Fibroblast of lung (primary cell): ENCODE measurements at places on chromosomes 1 and 21.

DNA sequence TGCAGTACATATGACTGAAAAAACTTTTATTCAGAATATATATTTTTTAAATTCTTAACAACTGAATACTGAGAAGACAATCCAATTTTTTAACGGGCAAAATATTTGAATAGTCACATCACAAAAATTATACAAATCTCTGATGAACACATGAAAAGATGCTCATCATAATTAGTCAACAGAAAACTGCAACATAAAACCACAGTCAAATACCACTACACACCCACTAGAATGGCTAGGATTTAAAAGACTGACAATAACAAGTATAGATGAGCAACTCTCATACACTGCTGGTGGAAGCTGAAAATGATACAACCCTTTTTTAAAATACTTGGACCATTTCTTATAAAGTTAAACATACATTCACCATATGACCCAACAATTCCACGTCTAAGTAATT lies 87.7 kb upstream of the TNFSF4 start:
- DNase-seq, result peak; percentile 80

- no peak for DNase-seq
These were observed 576.2 kb downstream of the NEGR1 start for GRCh38 chr1:71706029-71706671.

GRCh38 chr1:36851087-36851486 lies 183.2 kb downstream of the GRIK3 start:
- no peak for DNase-seq

- peak; percentile 55 for DNase-seq
These were observed 160.2 kb upstream of the COA6 start for GRCh38 chr1:234212764-234213657.

GRCh38 chr21:39441502-39442475 lies 3.8 kb downstream of the LCA5L start:
- DNase-seq, result peak; percentile 68

DNA sequence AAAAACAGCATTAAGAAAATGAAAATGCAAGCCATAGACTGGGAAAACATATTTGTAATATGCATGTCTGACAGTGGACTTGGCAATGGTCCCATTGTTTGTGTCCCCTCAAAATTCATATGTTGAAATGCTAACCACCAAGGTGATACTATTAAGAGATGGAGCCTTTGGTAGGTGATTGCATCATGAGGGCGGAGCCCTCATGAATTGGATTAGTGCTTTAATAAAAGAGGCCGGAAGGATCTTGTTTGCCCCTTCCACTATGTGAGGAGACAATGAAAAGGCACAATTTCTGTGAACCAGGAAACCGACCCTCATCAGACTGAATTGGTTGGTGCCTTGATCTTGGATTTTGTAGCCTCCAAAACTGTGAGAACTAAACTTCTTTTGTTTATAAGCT lies 232.3 kb downstream of the GPR52 start:
- DNase-seq, result no peak

DNA sequence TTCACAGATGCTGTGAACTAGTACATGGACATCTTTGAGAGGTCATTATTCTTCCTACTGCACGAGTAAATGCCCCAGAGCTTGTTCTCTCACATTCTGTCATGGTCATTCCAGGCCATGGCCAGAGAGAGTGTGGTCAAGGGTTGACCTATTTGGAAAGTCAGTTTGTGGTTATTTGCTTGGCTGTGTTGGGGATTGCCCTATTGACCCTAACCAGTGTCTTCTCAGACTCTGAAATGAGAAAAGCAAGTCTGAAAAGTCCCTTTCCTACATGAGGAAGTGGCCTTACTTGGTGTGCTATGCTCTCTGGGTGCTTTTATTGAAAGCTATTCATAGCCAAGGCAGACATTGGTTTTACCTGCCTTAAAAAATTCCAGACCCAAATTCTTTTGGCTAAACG lies 26.6 kb downstream of the CLIC6 start:
- no peak for DNase-seq

- DNase-seq, result peak; percentile 97
These were observed 1.2 kb upstream of the DENND1B start for GRCh38 chr1:197776351-197777105.

DNA sequence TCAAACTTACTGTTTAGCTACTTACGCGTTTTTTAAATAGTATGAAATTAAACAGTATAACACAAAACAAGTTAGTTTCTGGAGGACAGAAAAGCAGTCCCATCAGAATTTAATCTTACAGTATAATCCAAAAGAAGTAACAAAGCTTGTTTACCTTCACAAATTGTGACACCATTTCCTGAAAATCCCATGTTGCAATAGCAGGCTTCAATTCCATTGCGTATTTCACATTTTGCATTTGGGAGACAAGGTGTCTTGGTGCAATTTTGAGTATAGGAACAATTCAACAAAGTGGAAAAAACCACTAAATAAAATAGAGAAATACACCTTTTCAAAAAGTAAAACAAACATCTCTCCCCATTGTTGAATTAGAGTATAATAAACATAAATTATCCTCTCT lies 1.6 kb downstream of the ADGRL4 start:
- peak; percentile 9 for DNase-seq

DNA sequence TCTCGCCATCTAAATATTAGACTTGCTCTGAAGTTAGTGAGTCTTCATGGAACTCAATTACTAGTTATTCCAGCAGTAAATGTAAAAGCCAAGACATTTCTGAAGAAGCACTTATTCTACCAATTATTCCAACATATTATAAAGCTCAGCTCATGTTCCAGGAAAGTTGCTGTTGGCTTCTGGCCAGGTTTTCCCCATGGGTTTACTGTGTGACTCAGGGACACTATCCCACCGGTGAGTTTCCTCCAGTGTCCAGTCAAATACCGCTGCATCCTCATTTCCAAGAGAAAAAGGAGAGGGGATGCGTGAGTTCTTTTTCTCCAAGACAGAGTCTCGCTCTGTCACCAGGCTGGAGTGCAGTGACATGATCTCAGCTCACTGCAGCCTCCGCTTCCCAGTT lies 9.2 kb upstream of the HHIPL2 start:
- peak; percentile 6 for DNase-seq

DNA sequence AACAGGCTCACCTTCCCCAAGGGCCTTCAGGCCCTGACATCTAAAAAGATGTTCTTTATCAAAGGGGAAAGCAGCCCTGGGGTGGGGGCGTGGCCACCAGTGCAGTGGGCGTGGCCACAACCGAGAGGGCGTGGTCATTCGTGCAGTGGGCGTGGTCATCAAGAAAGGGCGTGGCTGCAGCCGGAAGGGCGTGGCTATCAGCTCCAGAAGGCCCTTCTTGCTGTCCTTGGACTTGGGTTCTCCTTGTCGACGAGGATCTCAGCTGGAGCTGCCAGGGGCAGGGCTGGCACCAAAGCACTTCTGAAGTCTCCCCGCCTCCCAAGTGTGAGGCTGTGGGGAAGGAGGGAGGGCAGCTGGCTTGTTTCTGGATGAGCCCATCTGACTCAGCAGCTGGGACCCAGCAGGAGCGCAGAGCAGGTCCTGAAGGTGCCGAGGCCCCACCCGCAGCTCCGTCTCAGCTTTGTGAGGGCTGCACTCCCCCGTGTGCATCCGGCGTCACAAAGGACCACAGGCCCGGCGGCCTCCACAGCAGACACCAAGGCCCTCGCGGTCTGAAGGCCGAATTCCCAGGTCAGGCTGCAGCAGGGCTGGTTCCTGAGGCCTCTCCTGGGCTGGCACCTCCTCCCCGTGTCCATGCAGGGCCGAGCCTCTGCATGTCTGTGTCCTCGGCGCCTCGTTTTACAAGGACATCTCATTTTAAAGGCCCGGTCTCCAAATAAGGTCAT lies 12.8 kb downstream of the PDE9A start:
- DNase-seq, result no peak

DNA sequence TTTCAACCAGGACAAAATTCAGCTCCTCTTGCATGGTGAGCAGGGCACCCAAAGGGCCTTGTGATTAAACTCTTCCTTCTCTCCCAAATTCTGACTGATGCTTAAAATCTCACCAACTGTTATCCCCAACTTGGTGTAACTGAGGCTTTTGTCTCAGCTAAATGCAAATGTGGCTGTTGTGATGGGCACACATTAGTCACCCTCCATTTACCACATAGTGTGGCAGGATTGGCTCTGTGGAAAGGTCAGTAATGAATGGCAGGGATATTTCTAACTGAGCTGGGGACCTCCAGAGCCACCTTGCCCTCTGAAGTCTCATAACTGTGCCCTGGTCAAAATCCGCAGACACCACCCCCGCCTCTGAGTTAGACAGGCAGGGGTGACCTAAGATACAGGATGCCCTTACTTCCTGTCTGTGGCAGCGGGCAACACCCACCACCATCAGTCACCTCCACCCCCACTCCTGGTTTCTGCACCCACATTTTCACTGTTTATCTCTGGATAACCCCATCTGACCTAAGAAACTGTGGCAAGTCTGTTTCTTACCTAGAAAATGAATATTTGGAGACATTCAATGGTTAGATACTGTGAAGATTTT lies 25.4 kb upstream of the RGS16 start:
- no peak for DNase-seq

DNA sequence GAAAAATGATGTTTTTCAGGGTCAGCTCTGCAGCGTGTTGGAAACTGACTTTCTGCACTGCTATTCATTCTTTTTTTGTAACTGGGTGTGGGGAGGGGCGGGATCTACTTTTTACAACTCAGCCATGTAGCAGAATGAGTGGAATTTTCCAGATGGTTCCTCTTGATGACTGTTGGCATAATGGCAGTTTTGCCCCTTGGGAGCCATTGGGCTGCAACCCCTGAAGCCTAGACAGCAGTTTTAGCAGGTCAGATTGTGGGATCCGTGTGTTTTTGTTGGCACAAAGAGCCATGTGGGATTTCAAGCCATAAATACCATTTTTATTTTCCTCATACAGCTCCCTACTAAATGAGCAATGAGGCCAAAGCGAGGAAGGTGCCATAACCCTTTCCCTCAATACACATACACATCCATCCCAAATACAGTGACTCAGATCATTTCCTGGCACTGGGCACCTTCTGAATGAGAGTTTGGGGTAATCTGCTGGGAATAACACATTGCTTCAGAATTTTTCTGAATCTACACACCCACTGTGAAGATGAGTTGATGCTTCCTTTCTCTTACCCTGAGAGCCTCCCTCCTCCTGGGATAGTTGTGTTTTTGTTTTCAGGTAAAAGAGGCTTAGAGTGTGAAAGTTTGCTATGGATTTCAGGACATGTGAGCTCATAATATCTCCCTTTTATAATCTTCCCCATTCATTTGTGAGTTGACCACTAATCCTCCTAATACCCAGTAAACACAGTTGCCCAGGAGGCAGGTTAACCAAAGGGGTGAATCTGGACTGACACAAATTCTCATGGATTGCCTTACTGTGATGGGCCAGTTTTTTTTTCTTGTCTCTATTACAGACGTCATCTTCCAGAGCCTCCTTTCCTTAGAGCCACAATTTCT lies 13.1 kb downstream of the S100A10 start:
- peak; percentile 92 for DNase-seq

- DNase-seq, result peak; percentile 77
These were observed 37.3 kb upstream of the TMEM222 start for GRCh38 chr1:27284425-27285273.

GRCh38 chr21:34834852-34835501 lies 166.2 kb downstream of the CLIC6 start:
- DNase-seq, result no peak

GRCh38 chr1:100759188-100759587 lies 39.6 kb downstream of the VCAM1 start:
- no peak for DNase-seq

DNA sequence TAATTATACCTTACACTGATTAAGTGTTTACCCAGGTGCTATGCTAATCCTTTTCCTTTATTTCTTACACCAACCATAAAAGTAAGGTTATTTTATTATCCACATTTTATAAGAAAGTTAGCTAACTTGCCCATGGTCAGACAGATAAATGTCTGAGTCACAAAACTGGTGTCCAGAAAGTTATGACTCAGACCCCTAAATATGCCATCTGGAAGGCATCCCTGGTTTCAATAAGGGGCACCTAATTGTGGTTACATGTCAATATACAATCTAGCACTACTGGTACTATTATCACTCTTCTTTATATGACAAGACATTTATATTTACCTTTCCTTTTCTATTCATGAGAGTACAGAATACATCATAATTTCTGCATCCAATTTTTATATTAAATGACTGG lies 496.5 kb upstream of the ADGRL2 start:
- peak; percentile 64 for DNase-seq

- DNase-seq, result no peak
These were observed 49.2 kb downstream of the COQ8A start for GRCh38 chr1:226989085-226989920.

DNA sequence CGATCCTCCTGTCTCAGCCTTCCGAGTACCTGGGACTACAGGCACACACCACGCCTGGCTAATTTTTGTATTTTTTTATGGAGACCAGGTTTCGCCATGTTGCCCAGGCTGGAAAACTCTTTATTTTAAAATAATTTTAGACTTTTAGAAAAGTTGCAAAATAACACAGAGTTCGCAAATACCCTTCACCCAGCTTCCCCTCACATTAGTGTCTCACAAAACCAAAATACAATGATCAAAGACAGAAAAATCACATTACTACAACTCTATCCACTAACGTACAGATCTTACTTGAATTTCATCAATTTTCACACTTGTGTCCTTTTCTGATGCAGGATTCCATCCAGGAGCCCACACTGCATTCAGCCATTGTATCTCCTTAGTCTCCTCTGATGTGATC lies 58.8 kb upstream of the ERRFI1 start:
- DNase-seq, result no peak

- peak; percentile 92 for DNase-seq
These were observed 28.3 kb downstream of the SCP2 start for GRCh38 chr1:52955129-52955970.

DNA sequence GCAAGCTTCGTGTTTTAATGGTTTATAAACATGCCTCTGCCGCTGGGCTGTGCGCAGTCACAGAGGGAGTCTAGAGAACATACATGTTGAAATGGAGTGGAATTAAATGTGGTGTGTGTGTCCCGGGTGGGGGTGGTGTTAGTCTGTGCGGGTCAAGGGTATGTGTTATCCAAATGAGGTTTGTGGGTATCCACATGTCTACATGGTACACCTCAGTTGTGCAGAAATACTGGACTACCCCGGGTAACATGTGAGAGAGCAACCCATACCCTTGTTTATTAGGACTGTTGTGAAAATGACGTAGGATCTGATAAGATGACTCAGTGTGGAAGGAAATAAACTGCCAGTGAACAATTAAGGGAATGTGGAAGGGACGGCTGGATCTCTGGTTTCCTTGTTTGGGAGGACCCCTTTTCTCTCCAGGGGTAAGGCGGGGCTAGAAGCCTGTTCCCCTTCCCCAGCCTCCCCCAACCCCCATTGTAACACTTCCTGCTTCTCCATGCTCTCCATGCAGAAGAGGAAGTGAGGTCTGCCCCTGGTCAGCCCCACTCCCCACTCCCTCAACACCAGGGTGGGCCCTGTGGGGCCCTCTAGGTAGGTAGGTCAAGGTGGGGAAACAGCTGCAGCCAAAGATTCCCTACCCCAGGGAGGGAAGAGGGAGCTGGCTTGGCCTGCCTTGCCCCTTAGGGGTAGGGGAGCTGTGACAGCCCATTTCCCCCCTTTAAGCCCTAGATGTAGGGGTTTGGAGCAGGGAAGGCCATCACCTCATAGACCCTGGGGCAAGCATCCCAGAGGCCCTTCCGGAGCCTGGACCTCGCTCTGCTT lies 690 bp downstream of the EPS8L3 start:
- DNase-seq, result peak; percentile 73

GRCh38 chr1:3610527-3611169 lies 660 bp downstream of the MEGF6 start:
- DNase-seq, result peak; percentile 37
